ENCODE measurements at places on chromosomes 1 and 21.

DNA sequence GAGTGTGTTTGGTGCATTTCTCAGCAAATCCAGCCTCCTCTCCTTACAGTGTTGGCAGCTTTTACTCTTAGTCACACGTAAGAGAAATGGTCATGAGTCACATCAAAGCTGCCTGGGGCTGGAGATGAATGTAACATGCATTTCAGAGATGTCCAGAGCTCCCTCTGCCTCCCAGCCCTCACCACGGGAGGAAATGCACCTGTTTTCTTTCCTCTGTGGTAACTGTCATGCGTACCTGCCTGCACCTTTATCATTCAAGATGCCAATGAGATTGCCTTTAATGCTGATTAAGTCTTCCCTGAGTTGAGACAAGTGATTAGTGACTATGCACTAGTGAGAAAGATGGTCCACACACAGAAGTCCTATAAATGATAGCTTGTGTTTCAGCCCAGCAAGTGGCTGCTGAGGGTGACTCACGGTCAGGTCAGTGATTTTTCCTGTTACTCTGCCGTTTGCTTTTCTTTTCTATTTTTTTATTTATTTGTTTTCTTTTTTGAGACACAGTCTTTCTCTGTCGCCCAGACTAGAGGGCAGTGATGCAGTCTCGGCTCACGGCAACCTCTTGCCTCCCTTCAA, 277.3 kb upstream of the FMN2 start:
- DNase-seq, result no peak

DNA sequence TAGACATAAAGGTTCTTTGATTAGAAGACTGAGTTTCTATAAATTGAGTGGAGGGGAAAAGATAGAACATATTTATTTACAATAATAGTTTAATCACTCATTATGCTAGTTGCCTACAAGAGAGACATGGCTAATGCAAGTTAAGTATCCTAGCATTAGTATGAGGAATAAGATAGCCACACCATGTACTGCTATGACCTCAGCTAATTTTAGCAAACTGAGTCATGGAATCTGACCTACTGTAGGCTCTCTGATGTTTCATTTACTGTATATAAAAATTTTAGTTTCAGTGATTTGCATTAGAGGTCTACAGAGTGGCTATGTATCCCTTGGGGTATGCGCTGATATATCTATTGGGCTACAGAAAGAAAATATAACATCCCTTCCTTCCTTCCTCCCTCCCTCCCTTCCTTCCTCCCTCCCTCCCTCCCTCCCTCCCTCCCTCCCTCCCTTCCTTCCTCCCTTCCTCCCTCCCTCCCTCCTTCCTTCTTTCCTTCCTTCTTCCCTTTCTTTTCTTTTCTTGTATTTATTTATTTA, 5.8 kb downstream of the AGL start:
- DNase-seq, result no peak

DNA sequence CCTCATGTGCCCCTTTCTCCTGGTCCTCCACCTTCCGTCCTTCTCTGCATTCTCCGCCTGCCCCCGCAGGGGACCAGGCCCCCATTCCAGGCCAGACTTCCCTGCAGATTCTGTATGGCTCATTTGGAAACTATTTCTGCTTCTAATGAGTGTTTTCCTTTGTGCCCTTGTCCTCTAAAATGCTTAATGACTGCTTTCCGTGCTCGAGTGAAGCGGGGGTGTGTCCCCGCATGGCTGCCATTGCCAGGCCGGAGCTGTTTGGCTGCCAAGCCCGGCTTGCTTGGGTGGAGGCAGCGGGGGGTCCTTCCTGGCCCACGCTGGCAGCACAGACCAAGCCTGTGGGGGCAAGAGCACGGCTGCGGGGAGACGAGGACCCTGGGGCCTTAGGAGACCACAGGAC, 299.3 kb upstream of the VAMP3 start:
- DNase-seq, result peak; percentile 70

GRCh38 chr1:240906477-240906876, 294.5 kb upstream of the GREM2 start:
- DNase-seq, result peak; percentile 56

DNA sequence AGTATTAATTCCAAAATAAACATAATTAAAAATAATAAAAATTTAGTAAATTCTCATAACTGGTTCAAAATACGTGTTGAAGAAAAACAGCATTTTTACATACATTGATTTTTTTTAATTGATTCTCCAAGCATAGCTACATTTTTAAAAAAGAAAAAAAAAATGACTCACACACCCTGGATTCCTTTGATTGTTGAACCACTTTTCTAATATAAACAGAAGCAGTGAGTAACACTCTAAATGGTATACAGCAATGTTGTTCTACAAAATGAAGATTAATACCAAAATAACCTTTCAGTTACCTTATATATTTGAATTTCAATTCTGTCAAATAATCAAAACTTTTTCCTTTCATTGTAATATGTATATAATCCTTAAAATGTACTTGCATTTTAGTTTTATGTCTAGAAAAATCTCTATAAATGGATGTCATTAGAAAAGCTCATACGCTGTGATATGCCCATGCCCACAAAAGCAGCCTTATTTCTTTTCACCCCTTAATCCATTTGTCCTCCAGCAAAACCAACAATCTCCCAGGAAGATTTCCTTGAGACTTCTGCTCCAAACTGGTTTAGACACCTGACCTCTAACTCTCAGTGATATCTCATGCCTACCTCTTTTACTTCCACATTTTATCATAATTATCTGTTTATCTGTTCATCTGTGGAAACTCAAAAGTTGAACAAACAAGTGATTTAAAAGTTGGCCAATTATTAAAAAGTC, 246.4 kb upstream of the NR5A2 start:
- no peak for DNase-seq

GRCh38 chr1:44242746-44243145, 29.5 kb downstream of the DMAP1 start:
- no peak for DNase-seq

DNA sequence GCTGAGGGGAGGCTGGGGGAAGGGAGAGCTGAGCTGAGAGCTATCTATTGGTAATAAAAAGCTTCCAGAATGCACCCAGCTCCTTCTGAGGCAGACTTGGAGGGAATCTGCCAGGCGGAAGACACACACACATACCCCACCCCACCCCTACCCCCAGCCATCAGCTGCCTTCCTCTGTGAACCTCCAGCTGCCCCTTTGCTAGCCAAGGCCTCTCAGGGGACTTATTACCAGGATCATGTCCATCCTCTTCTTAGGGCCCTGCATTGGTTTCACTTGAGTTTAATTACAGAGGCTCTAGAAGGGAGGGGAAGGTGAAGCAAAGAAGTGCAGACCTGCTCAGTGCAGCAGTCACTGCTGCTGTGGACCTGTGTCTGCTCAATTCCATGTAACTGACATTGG, 156.4 kb downstream of the OMA1 start:
- DNase-seq, result no peak

GRCh38 chr1:213399695-213400094, 348.7 kb downstream of the RPS6KC1 start:
- DNase-seq, result no peak

DNA sequence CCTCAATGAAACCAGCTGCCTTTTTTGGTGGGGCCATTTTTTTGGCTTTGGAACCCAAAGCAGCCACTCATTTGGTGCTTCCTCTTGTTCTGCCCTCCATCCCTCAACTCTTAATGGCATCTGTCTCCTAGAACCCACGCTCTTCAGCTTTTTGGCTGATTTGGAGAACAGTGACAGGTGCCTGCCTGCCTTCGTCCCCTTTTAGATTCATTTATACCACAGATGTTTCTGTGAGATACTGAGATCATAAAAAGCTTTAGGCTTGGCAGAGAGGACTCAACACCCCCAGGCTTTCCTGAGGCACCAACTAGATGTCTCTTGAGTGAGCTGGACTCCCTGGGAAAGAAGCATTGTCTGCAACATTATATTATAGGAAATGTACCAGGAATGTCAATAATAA, 20.4 kb upstream of the YTHDF2 start:
- no peak for DNase-seq

DNA sequence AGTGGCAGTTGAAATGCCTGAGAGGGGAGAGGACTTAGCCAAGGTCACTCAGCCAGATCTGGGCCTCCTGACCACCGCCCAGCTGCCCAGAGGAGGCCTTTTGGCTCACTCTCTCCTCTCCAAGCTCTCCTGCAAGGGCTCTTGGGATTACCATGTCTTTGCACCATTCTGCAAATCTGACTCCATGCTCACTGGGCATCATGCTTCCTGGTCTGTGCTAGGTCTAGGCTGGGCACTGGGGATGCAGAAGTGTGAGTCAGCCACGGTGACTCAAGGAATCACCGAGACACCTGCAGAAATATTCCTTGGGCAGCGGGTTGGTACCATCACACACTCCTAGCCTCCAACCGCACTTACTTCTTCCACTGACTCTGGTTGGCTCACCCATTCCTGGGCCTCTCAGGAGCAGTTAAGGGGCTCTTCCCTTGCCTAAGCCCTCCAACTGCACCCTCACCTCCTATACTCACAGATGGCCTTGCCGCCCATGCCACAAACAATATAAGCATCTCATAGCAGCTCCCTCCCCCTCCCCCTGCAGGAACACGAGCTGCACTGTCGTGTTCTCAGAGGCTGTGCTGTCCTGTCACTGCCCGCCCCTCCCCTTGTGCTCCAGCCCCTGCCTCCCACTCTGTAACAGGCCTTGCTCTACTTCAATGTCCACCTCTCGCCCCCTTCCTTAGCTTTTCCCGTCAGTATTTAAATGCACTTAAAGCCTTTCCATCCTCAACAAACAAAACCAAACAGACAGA, 34.8 kb downstream of the CDCP2 start:
- DNase-seq, result no peak

- DNase-seq, result no peak
Observed at GRCh38 chr1:23936481-23937176, 23.0 kb upstream of the PNRC2 start.

- DNase-seq, result no peak
Observed at GRCh38 chr1:227424159-227424680, 105.9 kb upstream of the CDC42BPA start.

DNA sequence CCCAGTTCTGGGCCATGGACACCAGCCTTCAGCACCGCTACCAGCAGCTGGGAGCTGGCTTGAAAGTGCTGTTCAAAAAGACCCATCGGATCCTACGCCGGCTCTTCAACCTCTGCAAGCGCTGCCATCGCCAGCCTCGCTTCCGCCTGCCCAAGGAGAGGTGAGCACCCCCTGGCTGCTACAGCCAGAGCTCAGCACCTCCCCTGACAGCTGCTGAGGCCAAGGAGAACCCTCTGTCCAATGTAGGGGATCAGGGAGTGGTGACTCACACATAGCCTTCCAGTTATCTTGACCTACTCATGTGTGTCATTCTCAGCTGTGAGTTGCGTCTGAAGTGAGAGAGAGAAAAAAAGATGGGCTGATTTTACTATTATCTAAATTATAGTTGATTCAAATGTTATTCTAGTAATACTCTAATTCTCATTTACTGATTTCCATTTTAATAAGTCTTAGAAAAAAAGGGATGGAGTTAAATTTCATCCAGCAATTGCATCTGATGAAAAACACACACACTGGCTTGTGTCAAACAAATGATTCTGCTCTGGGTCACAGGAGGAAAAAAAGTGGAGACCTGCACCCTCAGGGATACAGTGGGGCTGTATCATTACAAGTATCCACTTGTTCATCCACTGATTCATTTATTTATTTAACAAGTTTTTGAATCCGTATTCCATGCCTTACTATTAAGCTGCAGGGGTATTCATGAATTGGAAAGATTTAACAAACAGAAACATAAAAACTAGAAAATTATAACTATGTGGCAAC, 108.0 kb downstream of the BRINP2 start:
- DNase-seq, result no peak

GRCh38 chr1:54624466-54625464, 1.4 kb upstream of the FAM151A start:
- no peak for DNase-seq

- no peak for DNase-seq
Observed at GRCh38 chr1:232057896-232058274, 431.3 kb downstream of the DISC1 start.

GRCh38 chr1:160606611-160607010, 27.3 kb upstream of the CD84 start:
- no peak for DNase-seq

DNA sequence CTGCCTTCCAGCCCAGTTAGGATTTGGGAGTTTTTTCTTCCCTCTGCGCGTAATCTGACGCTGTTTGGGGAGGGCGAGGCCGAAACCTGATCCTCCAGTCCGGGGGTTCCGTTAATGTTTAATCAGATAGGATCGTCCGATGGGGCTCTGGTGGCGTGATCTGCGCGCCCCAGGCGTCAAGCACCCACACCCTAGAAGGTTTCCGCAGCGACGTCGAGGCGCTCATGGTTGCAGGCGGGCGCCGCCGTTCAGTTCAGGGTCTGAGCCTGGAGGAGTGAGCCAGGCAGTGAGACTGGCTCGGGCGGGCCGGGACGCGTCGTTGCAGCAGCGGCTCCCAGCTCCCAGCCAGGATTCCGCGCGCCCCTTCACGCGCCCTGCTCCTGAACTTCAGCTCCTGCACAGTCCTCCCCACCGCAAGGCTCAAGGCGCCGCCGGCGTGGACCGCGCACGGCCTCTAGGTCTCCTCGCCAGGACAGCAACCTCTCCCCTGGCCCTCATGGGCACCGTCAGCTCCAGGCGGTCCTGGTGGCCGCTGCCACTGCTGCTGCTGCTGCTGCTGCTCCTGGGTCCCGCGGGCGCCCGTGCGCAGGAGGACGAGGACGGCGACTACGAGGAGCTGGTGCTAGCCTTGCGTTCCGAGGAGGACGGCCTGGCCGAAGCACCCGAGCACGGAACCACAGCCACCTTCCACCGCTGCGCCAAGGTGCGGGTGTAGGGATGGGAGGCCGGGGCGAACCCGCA, at the start of gene PCSK9:
PCSK9 (plus strand) TSS at position 207 of the 741 bp plus-strand sequence; CDS start at position 497, 290 bp downstream.
- no peak for DNase-seq

- DNase-seq, result peak; percentile 18
Observed at GRCh38 chr21:30434033-30434631, 4.1 kb downstream of the KRTAP13-4 start.

DNA sequence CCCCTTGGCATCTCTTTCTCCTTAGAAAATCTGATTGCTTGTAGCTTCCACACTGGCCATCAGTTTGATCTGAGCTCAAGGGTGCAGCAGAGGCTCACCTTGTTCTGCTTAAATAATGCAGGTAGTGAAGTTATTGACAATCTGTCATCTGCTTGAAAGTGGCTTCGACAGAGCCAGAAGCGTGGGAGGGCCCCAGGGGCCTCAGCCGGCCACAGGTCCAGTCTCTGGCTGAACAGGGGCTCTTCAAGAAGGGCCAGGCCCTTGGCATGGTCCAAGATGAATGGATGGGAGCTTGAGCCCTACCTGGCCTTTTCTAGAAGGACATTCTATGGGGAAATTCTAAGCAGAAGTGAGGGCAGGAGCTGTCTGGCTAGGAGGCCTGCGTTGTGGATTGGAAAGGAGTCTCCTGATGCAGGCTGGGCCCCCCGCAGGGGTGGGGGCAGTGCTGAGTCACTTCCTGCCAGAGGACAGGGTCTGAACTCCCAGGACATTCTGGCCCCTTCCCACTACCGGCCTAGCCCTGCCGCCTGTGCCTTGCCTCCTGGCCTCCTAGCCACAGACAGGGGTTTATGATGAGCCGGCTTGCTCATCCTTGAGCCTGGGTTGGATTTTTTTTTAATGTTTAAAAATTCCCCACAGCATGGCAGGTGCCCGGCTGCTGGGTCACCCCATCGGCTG, 162.3 kb upstream of the VAMP3 start:
- DNase-seq, result peak; percentile 45

- DNase-seq, result peak; percentile 15
Observed at GRCh38 chr1:54016343-54017282, 1.4 kb downstream of the LDLRAD1 start.

- DNase-seq, result no peak
Observed at GRCh38 chr1:117818456-117818855, 111.0 kb downstream of the GDAP2 start.
